ENCODE measurements at places on chromosomes 7 and 10.

GRCh38 chr10:103896225-103896624 is 21.8 kb downstream of the STN1 start:
- DNase-seq: peak; percentile 62

GRCh38 chr7:115043605-115044004 is 121.7 kb downstream of the MDFIC start:
- no peak for DNase-seq

DNA sequence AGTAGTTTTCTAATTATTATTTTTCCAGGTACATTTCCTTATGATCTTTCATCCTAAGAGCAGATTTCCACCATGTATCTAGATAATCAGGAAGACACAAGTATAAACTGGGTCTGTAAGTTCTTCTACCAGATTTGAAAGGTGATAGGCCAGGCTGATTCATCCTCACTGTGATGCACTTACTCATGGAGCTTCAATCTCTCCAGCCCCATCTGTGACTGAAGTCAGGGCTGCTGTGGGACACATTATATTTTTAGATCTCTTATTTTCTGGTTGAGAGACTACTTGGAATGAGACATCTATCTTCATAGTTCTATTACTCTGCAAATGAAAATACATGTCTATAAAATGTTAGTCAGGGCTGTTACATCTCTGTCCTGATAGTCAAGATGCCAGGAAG is 85.5 kb upstream of the SLC25A13 start:
- DNase-seq: peak; percentile 77

DNA sequence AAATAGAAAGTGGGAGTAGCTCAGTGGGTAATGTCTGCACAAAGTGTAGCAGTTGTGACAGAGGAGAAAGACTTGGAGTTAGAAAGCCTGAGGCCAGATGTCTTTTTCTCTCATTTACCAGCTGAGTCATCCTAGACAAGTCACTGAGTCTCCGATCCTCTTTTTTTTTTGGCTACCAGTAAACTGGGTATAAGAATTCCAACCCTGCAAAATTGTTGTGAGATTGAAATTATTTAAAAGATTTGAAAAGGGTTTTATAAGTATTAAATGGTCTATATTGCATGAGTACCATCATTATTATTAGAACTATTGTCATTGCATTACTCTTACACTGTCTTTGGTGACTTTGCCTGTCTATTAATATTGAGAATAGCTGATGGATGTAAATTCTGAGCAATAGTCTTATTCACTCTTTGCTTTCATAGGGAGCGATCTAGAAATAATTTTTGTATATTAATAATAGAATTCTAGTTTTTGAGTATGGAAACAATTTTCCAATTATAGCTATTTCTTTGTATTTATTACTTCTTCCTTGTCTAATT is 74.0 kb downstream of the ARID5B start:
- DNase-seq: peak; percentile 90

DNA sequence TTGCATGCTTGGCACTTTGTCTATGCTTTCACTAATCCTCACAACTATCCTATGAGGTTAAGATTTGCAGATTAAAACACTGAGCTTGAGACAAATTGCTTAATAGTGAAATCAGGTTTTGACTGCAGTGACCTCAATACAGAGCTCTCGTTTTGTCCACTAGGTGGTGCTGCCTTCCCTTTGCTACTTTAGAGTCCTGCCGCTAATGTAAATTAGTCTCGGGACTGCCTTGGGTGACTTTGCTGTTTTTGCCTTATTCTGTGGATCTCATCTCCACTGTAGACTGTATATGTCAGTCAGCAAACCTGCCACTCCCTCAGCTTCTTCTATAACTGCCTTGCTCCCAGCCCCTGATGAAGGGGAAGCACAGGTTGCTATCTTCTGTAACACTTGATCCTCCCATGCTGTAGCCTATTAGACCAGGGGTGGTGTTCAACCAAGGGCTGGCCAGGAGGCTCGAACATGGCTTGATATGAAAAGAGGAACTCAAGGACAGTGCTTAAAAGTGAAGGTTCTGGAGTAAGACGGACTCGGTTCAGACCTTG is 26.0 kb downstream of the ASB4 start:
- DNase-seq: peak; percentile 62

DNA sequence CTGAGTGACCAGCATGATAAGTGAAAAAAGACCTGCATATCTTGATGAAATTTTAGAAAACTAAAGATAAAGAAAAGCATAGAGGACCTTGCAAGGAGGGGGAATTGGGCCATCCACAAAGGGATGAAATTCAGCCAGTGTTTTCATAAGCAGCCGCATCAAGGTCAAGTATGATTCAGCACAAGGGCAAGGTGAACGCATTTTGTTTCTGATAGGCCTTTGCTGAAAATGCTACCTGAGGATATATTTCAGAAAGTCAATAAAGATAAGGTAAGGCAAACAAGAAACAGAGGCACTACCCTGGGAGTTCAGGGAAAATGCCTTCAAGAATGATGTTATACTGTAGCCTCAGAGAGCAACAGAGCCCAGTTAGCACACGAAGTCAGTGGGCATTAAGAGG is 55.0 kb upstream of the SHH start:
- DNase-seq: no peak

DNA sequence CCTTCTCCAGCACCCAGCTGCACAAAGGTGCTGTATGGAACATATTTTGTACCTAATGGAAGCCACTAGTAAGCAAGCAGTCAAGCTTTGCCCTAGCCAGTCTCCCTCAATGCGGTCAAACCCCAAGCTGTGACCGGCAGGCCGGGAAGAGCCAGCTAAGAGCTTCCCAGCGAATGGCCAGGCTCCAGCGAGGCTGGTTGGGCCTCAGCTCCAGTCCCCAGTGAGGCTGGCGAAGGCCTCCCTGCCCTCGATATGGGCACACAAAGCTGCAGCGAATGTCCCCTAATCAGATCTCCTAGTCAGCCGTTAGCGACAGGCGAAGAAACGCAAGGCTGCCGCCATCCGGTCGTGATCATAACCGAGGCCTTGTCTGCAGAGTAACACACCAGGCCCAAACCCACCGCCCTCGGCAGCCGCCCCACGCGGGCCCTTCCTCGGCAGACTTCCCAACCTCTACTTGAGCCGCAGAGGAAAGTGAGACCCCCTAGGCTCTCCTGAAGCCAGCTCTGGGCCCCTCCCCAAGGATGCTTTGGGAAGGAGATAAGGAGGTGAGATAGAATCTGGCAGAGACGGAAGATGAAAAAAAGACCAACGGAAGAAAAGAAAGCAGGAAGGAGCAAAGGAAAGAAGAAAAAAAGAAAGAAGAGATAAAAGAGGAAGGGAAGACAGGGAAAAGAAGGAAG is 3.1 kb upstream of the HOXA9 start:
- DNase-seq: peak; percentile 74

DNA sequence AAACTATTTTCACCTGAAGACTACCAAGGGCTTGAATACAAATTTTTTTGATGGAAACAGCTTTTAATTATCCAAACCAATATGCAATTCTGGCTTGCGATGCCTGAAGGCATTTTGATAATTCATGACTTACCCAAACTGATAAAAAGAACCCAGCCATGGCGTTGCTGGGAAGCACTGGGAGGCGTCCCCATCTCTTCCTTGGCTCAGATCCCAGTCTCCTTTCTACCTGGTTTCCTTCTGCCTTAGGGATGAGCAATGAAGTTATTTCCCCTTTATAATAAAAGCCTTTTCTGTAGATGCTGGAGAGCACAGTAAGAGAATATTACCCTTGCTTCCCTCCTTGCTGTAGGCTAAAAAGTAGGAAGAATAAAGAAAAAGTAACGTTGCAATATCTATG is 129.1 kb upstream of the ANK3 start:
- no peak for DNase-seq

DNA sequence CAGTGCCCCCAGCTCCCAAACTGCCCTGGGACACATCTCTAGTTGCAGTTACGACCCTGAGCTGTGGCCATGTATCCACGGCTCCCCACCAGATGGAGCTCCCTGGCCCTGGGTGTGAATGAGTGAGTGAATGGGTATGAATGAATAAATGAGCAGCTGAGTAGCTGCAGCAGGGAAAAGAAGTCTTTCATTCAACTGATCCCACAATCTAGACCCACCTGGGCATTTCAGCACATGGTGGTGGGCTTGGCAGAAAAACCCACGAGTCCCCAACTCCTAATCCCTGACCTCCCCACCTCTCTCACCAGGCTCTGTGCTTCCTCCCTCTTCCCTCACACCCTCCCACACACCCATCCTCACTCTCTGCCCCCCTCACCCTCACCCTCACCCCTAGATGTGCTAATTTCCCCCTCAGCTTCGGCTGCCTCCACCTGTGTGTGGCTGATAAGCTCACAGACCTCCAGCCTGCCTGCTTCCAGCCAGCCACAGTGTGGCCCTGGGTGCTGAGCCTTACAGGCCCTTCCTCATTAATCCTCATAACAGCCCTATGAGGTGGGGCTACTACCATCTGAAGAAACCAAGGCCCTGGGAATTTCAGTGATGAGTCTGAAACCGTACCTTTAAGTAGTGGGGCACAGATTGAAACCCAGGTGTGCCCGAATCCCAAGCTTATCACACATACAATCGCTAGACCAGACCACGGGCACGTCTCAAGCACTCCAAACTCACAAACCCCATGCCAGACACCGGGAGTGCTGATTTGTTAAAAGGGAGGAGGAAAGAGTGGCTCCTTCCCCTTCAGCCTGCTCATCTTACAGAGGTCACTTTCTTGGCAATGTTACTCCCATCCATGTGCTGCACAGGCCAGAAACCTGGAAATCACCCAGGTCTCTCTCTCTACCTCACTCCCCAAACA is 2.2 kb upstream of the ATP6V1F start:
- no peak for DNase-seq

GRCh38 chr10:131852176-131852822 is 48.5 kb upstream of the PPP2R2D start:
- no peak for DNase-seq

DNA sequence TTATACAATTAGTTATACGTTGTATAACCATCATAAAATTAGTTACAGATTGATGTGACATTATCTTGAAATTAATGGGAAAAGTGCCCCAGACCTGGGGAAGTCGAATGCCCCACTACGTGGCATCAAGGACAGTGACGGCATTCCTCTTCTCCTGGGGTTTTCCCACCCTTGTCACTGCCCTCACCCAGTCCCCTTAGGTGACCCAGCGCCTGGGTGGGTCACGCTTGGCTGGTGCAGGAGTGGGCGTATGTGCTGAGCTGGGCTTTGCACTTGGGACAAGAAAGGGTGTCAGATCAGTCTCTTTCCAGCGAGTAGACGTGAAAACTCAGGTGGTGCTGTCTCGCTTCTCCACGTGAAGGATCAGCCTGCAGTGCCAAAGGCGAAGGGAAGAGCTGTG is 7.6 kb downstream of the FOXK1 start:
- no peak for DNase-seq

DNA sequence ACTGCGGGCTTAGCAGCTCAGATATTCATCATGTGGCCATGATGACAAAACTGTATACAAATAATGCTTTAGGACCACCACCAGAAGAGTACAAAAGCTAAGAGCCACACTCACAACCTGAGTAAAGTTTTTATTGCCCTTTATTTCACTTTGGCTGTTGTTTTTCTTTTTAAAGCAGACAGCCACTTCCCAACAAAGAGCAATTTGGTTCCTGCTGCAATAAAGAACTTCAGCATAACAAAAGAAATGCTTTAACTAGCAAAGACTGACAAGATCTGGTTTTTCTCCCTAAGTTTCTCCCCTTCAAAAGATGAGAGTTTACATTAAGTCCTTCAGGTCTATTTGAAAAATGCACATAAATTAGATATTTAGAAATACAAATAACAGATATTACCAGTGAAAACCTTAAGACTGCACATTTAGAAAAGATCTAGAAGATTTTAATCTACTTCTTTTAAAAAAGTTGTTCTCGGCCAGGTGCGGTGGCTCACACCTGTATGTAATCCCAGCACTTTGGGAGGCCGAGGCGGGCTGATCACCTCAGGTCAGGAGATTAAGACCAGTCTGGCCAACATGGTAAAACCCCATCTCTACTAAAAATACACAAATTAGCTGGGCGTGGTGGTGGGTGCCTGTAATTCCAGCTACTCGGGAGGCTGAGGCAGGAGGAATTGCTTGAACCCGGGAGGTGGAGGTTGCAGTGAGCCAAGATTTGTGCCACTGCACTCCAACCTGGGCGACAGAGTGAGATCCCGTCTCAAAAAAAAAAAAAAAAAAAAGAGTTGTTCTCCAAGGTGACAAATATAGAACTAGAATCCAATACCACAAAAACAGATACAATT is 59.4 kb downstream of the WAPL start:
- DNase-seq: no peak

DNA sequence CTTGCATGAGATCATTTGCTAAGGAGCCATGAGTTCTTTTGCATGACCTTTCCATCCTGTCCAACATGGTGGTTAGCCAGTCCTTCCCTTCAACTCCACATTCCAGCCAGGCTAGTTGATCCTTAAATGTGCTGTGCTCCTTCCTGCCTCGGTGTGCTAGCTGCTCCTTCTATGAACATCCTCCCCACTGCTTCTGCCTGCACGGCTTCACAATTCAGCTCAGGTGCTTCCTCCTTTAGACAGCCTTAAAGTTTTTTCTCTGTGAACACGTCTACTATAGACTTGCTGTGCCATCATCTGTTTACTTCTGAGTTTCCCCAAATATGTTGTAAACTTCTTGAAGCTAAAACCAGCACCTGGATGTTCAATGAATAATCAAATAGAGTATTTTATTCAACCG is 95.5 kb downstream of the OTUD1 start:
- no peak for DNase-seq

DNA sequence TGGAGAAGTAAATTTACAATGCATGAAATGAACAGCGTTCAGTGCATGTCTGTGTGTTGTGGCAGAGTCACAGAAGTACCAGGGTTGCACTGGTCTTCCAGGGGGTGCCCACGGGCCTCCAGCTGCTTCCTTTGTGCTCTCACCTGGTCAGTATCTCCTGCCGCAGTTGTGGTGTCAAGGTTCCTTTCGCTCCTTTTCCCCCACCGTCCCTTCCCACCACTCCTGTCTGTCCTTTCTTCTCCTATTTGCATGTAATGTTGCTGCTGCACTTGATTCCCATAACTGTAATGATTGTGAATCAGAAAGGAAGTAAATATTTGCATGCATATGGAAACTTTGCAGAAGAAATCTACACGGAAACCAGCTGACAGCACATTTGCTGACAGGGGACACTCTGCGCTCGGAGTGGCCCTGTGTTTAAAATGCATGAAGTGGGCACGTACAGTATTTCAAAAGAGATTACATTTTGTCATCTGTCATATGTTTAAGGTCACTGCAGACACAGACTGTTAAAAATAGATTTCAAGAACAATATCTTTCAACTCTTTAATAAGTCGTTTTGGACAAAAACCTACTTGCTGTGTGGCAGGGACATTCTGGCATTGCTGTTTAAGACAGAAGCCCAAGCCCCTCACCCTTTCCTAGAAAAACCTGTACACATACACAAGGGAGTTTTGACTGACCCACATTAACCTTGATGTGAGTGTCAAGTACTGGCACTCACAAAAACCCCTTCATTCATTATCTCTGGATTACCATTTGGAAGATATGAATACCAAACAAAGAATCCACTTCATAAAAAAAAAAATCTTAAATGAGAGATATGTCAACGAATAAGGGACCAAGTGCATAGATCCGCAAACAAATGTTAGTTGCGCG is 336.7 kb upstream of the KLF6 start:
- DNase-seq: no peak

- no peak for DNase-seq
Measured at GRCh38 chr7:135111379-135111778, 36.5 kb upstream of the TMEM140 start.

- peak; percentile 84 for DNase-seq
Measured at GRCh38 chr7:107958764-107959526, 44.0 kb downstream of the LAMB1 start.

All from HCEC 1CT (cell line).